ENCODE measurements at places on chromosomes 6 and 20. TPM values are rescaled to one million over a fixed set of nuclear protein-coding genes. Genes with fewer than 3 reads are reported as not detected.

DNA sequence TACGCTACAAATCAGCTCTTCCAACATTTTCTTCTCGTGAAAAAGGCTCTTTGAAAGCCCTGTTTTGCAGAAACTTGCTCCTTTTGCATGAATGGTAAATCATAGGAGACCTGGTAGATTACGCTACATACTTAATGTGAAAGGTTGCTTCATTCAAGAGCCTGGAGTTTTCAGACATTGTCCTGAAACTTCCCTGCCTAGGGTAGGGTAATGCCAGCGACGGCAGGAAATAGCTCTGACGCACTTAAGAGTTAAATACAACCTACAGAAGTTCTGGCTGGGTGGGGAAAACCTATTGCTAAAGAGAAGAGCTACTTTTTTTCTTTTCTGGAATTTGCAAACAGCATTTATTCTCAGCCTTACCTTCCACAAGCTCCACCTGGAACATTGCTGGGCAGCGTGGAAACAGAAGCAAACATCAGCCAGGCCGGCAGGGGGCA, 144.5 kb downstream of the LPA start:
- no peak for DNase-seq

ABHD16B gene
- total RNA-seq: not detected

SEMG1 gene
- not detected for total RNA-seq

- DNase-seq: no peak
Measured at GRCh38 chr6:32950449-32950848, 2.4 kb downstream of the HLA-DMA start.

DNA sequence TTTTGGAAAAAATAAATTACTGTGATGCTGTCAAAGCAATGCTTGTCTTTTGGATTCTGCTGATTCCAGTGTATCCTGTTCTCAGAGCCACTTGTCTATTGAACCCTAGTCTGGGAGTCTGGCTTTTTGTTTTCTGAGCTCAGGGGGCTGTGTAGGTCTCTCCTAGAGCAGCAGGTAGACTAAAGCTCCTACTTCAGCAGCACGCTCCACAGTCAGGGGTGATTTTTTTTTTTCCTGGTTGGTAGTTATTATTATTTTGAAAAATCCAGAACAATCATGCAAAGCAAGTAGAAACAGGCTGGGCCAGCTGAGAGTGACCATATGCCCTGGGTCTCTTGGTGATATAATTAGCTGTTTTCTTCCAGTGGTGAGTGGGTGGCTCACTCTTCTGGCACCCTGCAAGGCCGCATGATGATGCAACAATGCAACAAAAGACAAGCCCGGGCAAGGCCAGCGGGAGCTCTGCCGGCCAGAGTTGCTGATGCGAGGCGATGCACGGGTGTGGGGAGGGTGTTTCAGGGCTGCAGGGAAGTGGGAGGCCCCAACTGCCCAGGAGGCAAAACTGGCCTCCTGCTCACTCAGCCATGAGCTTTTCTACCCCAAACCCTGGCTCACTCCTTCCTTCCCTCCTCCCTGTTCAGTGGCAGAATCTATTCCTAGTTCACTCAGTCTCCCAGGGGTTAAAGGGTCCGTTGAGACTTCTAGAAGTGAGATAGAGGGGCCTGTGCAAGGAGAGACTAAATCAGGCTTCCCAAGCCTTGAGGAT, 11.5 kb upstream of the CDKN1A start:
- peak; percentile 95 for DNase-seq

SLC18B1 gene
- 10.6 TPM for total RNA-seq
